Uterus (tissue), 4 donors: ENCODE measurements at places on chromosomes 4 and X. TPM values are rescaled to one million over a fixed set of nuclear protein-coding genes. Genes with fewer than 3 reads are reported as not detected.
A peak's percentile ranks its signal among the peaks of the same experiment; 100 is the strongest.

Gene SLC6A8
- 9.5 TPM for total RNA-seq

DNA sequence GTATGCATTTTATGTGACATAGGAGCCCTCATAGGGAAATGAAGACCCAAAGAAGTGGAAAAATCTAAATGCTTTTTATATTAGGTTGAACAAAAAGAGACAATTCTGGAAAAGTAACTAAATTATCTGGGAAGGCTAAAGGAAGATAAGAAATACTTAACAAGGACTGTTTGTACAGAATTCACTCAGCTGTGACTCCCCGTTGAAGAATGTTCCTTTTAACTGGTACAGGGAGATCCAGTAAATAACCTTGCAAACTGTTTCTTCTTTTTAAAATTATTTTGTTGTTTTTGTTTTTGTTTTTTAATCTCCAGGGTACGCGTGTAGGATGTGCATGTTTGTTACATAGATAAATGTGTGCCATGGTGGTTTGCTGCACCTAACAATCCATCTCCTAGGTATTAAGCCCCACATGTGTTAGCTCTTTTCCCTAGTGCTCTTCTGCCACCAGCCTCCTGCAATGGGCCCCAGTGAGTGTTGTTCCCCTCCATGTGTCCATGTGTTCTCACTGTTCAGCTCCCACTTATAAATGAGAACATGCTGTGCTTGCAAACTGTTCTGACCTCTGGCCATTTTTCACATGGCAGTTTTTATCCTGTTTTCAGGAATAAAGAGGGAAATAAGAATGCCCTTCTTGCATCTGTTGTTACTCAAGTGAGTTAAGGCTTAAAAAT, 81.7 kb downstream of the PWWP3B start:
- no peaks in the 10 kb centered on the region for H3K27me3 ChIP-seq
- no peak overlapping the region for H3K4me3 ChIP-seq
- H3K36me3 ChIP-seq = no peaks in the 10 kb centered on the region
- peak overlapping the region; percentile 87 for H3K27ac ChIP-seq
- H3K4me1 ChIP-seq = no peaks in the 10 kb centered on the region

- no peak overlapping the region for H3K4me3 ChIP-seq
- H3K27me3 ChIP-seq = no peaks in the 10 kb centered on the region
- no peaks in the 10 kb centered on the region for H3K36me3 ChIP-seq
- no peak overlapping the region for H3K27ac ChIP-seq
- no peaks in the 10 kb centered on the region for H3K4me1 ChIP-seq
Observed at GRCh38 chr4:1960170-1960825, 48.5 kb downstream of the NELFA start.

- H3K27ac ChIP-seq = no peak overlapping the region
- no peak overlapping the region for H3K4me3 ChIP-seq
- no peaks in the 10 kb centered on the region for H3K36me3 ChIP-seq
- H3K27me3 ChIP-seq = no peaks in the 10 kb centered on the region
Observed at GRCh38 chr4:174259580-174259979, 23.9 kb downstream of the FBXO8 start.

Gene CCDC158
- total RNA-seq = 2.2 TPM

DNA sequence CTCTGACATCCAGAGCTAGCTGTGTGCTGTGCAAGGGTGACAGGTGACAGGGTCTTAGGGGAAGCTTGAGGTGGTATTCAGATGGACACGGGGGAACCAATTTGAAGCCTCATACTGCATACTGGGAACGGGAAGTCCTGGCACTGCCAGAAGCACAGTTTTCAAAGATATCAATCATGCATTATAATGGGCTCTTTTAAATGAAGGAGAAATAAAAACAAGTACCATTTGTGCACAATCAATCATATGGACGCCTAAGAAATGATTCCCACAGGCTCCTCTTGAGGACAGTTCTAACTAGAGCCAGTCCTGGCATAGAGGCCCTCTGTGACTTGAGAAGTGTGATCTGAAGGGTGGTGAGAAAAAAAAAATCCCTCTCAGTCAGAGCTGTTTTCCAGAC, 50.9 kb downstream of the TSC22D3 start:
- H3K36me3 ChIP-seq = no peaks in the 10 kb centered on the region
- no peaks in the 10 kb centered on the region for H3K27me3 ChIP-seq
- H3K4me1 ChIP-seq = no peaks in the 10 kb centered on the region
- H3K4me3 ChIP-seq = no peak overlapping the region

GRCh38 chr4:70734971-70735370, 13.2 kb downstream of the RUFY3 start:
- no peaks in the 10 kb centered on the region for H3K27me3 ChIP-seq
- H3K4me3 ChIP-seq = no peak overlapping the region
- no peak for DNase-seq
- H3K27ac ChIP-seq = peak overlapping the region; percentile 61

DNA sequence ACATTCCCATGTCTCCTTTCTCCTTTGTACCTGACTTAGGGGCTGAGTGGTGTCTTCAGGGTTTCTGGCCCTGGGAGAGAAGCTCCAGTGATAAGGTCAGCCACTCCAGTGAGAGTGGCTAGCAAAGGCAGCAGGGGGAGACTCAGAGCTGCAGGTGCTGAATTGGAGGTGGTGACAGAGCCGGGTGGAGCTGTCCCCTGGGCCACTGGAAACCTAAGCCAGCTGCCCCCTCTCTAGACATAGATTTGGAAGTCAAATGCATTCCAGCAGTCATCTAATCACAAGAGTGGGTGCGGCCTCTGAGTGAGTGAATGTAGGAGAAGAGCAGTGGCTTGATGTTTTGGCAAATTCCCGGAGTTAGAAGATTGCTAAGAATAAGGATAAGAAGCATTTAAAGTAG, 28.5 kb downstream of the TRIM2 start:
- no peaks in the 10 kb centered on the region for H3K27me3 ChIP-seq
- DNase-seq = no peak
- peaks cover 17% of the 10 kb centered on the region for H3K4me1 ChIP-seq
- H3K36me3 ChIP-seq = no peaks in the 10 kb centered on the region

Gene SLC4A4
- total RNA-seq = 9.0 TPM

Gene TCP11X2
- 0.48 TPM for total RNA-seq

Gene PNMA3
- 0.49 TPM for total RNA-seq

DNA sequence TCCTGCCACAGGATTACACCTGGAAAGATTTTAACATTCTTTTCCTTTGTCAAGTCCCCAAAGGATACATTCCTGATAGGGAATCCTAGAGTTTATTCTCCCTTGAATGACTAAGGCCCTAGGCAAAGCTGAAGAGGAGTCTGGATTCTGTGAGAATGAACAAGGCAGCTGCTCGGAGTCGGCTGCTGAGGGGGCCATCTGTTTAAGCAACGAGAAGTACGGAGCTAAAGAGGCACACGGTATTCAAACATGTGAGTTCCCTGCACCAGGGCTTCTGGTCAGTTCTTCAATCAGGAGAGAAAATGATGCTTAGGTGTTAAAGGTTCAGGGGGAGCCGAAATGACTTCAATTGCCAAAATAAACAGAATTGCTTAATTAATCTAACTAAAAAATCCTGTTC, 97.6 kb downstream of the MGST2 start:
- DNase-seq = no peak
- no peak overlapping the region for H3K4me3 ChIP-seq
- no peaks in the 10 kb centered on the region for H3K27me3 ChIP-seq
- no peaks in the 10 kb centered on the region for H3K4me1 ChIP-seq
- no peaks in the 10 kb centered on the region for H3K36me3 ChIP-seq

Gene VCX2
- total RNA-seq = not detected

DNA sequence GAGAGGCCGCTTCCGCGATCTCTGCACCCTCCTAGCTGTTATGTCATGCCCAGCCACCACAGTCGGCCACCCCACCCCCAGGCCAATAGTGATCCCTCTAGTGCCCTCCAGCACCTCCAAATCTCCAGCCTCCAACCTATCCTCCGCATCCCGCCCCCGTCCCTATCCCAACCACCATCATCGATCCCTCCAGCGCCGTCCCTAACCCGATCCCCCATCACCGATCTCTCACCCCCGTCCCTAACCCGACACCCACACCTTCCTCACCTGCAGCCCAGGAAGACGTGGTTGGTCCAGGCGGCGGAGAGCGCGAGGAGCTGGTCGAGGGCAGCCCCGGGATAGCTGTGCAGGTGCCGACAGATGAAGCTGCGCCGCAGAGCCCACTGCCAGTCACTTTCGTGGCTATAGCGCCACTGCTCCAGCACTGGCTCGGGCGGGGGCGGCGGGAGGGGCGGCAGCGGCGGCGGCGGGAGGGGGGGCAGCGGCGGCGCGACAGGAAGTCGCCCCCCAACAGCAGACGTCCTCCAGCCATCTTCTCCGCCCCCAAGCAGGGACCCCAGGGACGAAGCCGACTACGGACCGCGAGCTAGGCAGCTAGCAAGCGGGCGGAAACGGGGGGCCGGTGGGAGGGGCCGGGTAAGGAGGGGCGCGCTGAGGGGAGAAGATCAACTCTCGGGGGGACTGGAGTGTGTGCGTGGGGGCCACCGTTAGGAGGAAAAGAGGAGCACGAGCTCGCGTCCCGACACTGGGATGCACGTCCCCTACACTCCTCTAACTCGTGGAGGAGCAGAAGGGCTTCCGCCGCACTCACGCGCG, 552 bp downstream of the NKRF start:
- no peaks in the 10 kb centered on the region for H3K4me1 ChIP-seq
- peak; percentile 22 for DNase-seq
- H3K27me3 ChIP-seq = no peaks in the 10 kb centered on the region
- peak overlapping the region; percentile 81 for H3K4me3 ChIP-seq
- H3K27ac ChIP-seq = peak overlapping the region; percentile 89

GRCh38 chrX:126170720-126171119, 4.6 kb upstream of the DCAF12L2 start:
- H3K27ac ChIP-seq = no peak overlapping the region
- H3K4me1 ChIP-seq = no peaks in the 10 kb centered on the region
- no peaks in the 10 kb centered on the region for H3K36me3 ChIP-seq
- no peak overlapping the region for H3K4me3 ChIP-seq
- DNase-seq = no peak
- no peaks in the 10 kb centered on the region for H3K27me3 ChIP-seq

DNA sequence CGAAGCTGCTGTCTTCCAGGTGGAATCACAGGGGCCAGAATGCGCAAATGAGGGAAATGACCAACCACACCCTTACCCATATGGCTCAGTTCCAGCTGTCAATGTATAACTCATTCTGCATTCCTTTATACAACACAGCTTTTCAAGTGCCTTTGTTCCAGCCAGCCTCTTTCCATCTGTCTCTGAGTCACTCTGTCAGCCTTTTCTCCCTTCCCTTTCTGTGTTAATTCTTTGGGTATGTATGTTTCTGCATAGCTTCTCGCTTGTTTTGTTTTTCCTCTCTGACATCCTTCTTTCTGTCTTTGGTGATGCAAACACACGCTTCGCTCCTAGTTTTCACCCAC, 54.5 kb downstream of the RS1 start:
- no peak overlapping the region for H3K4me3 ChIP-seq
- H3K36me3 ChIP-seq = no peaks in the 10 kb centered on the region
- no peaks in the 10 kb centered on the region for H3K4me1 ChIP-seq

DNA sequence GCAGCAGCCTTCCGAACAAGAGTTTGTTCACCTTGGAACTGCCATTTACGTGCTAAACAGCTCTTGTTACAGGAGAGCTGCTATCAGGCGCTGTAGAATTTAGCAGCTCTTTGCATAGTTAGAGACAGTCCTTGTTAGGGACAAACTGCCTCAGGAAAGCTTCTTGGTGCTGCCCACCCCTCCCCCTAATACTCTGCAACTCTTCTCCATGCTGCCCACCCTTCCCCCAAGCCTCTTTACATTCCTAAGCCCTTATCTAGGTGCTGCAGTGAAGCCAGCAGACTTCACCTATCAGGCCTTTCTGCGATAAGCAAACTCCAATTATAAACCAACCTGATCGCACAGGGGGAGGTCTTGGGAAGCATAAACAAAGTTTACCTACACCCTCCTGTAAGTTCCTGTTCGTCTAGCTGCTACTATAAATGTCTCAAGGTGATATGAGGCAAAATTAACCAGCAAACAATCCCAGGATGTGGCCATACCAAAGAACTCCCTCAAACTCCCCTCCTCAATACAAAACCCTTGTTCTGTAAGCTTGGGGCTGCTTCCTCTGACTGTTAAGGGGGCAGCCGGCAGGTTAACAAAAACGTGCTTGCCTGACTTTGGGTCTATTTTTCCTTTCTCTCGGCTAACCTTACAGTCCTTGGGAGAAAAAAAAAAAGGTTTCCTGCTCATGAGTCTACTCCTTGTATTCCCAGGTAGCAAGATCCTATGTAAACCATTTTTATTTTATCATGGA, 74.0 kb upstream of the GC start:
- no peaks in the 10 kb centered on the region for H3K27me3 ChIP-seq
- no peak for DNase-seq
- no peaks in the 10 kb centered on the region for H3K4me1 ChIP-seq
- H3K4me3 ChIP-seq = no peak overlapping the region
- H3K27ac ChIP-seq = no peak overlapping the region
- H3K36me3 ChIP-seq = no peaks in the 10 kb centered on the region

DNA sequence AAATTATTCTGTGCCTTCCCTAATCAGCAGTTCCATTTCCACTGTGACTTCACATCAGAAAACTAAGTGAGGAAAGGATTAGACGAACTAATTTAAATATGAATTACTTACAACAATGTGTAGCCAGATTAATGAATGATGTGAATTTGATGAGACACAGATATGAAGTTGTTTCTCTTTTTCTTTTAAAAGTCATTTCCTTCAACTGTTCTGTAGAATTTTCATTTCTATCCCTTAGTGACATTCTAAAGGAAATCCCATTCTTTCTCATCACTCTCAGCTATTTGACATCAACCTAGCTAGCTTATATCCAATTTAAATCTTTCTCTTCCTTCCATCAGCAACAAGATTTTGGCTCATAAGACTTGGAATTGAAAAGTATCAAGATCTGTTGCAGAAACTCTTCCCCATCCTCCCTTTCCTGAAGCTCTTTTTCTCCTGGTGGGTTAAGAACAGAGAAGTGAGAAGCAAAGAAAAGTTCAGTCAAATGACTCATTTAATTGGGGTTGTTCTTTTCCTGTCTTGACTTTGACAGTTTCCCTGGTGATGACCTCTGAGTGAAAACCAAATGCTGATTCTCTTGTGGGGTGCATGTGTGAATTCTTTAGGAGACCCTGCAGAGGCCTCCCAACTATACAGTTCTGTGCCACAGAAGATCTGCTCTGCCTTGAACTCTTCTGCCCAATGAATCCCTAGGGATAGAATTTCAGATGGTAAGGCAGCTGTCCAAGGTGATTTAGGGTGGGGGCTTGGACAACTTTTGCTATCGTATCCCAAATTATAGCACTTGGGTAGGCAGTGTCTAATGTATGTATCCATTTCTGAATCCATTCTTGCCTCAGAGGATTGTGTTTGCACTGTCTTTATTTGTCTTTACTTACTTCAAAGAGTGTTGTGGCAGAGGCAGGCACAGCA, 232.5 kb upstream of the GPRIN3 start:
- no peak overlapping the region for H3K27ac ChIP-seq
- H3K4me3 ChIP-seq = no peak overlapping the region
- peaks cover 3% of the 10 kb centered on the region for H3K4me1 ChIP-seq
- no peaks in the 10 kb centered on the region for H3K27me3 ChIP-seq
- DNase-seq = no peak
- H3K36me3 ChIP-seq = no peaks in the 10 kb centered on the region

- no peak within 1 kb of the TSS for H3K27ac ChIP-seq
- H3K4me3 ChIP-seq = no peak within 1 kb of the TSS
- H3K27me3 ChIP-seq = no peaks in the 10 kb centered on the region
- no peak for DNase-seq
- H3K4me1 ChIP-seq = no peaks in the 10 kb centered on the region
Observed at GRCh38 chrX:129779747-129780146, at the start of gene SASH3. Gene SASH3 (plus strand): TSS chrX:129779949. CDS start chrX:129780098, 149 bp downstream.

DNA sequence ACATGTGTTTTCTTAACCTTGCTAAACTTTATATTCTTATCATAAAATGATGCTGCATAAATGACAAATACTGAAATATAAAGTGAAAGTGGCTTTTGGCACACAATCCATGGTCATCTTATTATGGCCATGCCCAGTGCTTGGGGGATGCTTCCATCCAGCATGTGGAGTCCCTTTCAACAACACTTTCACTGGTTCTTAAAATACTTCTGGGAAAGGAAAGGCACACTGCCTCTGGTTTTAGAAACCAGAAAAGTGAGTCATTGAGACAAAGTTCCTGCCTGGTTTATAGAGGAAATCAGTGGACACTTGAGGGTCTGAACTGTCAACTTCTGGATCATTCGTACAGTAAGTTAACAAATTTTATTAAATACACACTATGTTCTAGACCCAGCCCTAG, 248.0 kb upstream of the ADAMTS3 start:
- no peaks in the 10 kb centered on the region for H3K36me3 ChIP-seq
- H3K4me1 ChIP-seq = no peaks in the 10 kb centered on the region
